ENCODE measurements at places on chromosomes 7 and 10. TPM values are rescaled to one million over a fixed set of nuclear protein-coding genes. Genes with fewer than 3 reads are reported as not detected.

- H3K4me1 ChIP-seq, result no peaks in the 10 kb centered on the region
- no peak overlapping the region for H3K27ac ChIP-seq
- no peak overlapping the region for H3K4me3 ChIP-seq
- DNase-seq, result no peak
- H3K36me3 ChIP-seq, result no peaks in the 10 kb centered on the region
- no peaks in the 10 kb centered on the region for H3K27me3 ChIP-seq
These were observed 3.3 kb upstream of the PDE1C start for GRCh38 chr7:32073533-32073932.

GRCh38 chr10:1605999-1606940, 131.1 kb downstream of the ADARB2 start:
- no peak for DNase-seq
- no peaks in the 10 kb centered on the region for H3K36me3 ChIP-seq
- H3K4me3 ChIP-seq, result no peak overlapping the region
- H3K27me3 ChIP-seq, result no peaks in the 10 kb centered on the region

GRCh38 chr7:22240904-22241571, 115.9 kb downstream of the RAPGEF5 start:
- no peaks in the 10 kb centered on the region for H3K4me1 ChIP-seq
- H3K27me3 ChIP-seq, result no peaks in the 10 kb centered on the region
- H3K27ac ChIP-seq, result no peak overlapping the region
- H3K4me3 ChIP-seq, result no peak overlapping the region

DNA sequence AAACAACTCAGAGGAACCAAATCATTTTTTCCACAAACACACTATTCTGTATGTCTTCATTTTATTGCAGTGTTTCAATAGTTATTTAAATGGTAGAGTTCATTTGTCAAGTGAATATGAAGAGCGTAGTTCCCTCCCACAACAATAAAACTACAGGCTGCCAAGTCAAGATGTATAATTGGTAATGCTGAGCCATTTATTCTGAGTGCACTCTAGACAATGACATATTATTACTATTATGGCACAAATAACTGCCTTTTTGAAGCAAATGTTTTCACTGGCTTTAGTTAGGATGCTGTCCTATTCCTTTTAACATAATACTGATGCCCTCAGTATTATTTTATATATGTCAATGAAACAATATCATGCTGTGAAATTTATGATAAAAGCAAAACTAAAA, 102.7 kb upstream of the PCDH15 start:
- H3K27me3 ChIP-seq, result no peaks in the 10 kb centered on the region
- H3K27ac ChIP-seq, result no peak overlapping the region
- no peak overlapping the region for H3K4me3 ChIP-seq
- DNase-seq, result no peak
- no peaks in the 10 kb centered on the region for H3K4me1 ChIP-seq

- H3K27me3 ChIP-seq, result no peaks in the 10 kb centered on the region
- DNase-seq, result no peak
- H3K27ac ChIP-seq, result peak overlapping the region; percentile 99
- H3K4me1 ChIP-seq, result no peaks in the 10 kb centered on the region
These were observed 426 bp downstream of the SYPL1 start for GRCh38 chr7:106111655-106112117.

GRCh38 chr10:125206623-125207022, 46.3 kb upstream of the CTBP2 start:
- H3K27ac ChIP-seq, result no peak overlapping the region
- no peaks in the 10 kb centered on the region for H3K27me3 ChIP-seq
- DNase-seq, result no peak
- H3K4me3 ChIP-seq, result no peak overlapping the region
- H3K36me3 ChIP-seq, result no peaks in the 10 kb centered on the region
- no peaks in the 10 kb centered on the region for H3K4me1 ChIP-seq

DNA sequence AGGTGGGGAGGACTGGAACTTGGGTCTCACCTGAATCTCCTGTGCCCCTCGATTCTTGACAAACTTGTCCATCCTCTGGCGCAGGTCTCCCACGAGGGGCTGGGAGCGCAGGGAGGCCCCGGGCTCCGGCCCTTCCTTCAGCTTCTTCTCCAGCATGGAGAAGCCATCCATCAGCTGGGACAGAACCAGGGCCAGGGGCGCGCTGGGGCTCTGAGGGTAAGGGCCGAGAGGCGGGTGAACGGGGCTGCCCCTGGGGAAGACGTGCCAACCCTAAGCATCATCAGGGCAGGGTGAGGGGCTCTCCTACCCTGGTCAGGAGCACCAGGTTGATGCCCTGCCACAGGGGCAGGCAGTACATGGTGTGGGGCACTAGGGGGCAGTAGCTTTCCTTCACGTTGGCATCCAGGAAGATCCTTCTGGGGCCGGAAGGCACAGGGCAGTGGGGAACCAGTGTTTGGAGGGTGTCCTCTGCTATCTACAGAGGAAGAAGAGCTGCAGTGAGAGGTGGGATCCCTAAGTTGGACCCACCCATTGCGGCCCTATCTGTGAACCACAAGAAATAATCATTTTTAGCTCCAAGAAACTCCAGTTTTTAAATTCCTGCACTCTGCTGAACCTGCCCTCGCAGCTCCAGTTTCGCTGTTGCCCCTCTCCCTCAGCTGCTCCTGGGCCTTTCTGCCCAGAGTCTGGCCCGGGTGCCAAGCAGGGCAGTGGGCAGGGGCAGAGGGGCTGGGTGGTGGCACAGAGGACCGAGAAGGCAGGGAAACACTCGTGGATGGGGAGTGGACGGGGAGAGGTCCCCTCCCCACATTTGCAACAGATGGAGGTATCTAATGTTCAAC, 10.8 kb upstream of the PYROXD2 start:
- DNase-seq, result no peak
- no peak overlapping the region for H3K4me3 ChIP-seq
- H3K4me1 ChIP-seq, result no peaks in the 10 kb centered on the region

DNA sequence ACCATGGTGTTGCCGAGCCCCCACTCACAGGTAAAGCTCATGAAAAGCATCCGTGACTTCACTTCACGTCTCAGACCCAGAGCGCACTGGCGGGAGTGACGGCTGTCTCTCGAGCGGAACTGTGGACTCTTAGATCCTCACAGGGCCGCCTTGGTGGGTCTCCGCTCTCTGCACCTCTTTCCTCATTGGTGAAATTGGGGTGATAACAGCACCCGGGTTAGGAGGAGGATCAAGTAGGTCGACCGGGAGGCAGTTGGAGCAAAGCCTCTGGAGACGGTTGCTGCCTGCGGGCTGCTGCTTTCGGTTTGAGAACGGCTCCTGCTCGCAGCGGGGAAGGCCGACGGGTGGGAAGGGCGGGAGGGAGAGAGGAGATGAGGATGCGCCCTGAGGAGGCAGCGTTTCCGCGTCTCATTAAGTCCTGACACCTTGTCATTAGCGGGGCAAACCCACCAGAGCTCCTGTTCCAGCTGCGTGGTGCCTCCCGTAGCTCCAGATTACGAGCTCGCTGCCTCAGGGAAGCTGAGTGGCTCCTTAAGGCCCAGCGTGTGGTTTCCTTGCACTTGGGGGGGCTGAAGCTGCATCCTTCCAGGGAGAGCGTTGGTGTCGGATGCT, 51.9 kb upstream of the CFAP46 start:
- H3K27ac ChIP-seq, result no peak overlapping the region
- no peaks in the 10 kb centered on the region for H3K4me1 ChIP-seq
- peak overlapping the region; percentile 28 for H3K4me3 ChIP-seq
- DNase-seq, result no peak
- H3K36me3 ChIP-seq, result no peaks in the 10 kb centered on the region

DNA sequence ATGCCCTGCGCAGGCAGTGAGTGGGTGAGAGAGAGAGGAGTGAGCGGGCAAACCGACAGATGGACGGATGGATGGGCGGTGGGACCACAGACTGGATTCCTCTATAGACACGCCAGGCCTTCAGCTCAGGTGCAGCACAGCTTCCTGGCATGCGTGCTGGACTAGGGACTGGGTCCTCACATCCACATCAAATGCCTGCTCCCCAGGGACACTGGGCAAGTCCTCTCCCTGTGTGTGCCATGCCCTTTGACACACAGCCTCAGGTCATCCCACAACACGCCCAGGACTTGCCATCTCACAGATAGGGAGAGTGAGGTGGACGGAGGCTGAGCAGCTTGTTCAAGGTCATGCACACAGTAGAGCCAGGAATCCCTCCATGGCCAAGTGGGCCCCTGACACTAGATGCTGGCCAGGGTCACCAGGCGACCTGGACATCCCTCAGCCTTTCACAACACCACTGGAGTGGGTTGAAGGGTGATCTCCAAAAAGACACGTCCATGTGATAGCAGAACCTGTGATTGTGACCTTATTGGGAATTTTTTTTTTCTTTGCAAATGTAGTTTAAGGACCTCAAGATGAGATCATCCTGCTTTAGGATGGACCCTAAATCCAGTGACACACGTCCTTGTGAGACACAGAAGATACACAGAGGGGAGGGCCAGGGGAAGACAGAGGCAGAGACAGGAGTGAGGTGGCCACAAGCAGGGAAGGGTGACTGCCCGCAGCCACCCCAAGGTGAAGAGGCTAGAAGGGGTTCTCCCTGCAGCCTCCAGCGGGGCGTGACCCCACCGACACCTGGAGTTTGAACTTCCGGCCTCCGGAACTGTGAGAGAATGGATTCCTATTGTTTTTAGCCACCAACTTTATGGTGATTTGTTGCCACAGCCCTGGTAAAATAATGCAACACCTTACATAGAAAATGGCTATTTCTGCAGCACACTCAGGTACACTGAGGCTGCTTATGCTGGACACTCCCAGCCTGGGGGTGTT, 155.0 kb upstream of the CHST15 start:
- no peak for DNase-seq
- no peak overlapping the region for H3K27ac ChIP-seq
- H3K36me3 ChIP-seq, result no peaks in the 10 kb centered on the region
- H3K4me3 ChIP-seq, result no peak overlapping the region
- no peaks in the 10 kb centered on the region for H3K4me1 ChIP-seq

DNA sequence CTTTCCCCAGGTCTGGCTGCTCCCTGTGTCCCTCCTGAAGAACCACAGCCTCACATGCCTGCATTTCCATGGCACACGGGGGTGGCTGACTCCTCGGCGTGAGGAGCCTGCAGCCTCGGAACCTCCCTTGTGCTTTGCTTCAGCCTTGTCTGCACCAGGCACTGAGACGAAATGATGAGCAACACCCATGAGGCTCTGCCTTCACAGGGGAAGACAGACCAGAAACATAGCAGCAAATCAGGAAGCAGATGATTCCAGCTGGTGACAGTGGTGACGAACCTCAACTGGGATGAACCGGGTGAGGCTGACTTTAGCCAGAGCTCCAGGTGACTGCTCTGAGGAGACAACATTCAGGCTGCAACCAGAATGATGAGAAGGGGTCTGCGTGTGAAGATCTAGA, 84.5 kb upstream of the SMNDC1 start:
- no peak overlapping the region for H3K4me3 ChIP-seq
- DNase-seq, result no peak
- no peak overlapping the region for H3K27ac ChIP-seq
- H3K36me3 ChIP-seq, result no peaks in the 10 kb centered on the region
- H3K4me1 ChIP-seq, result peaks cover 10% of the 10 kb centered on the region
- no peaks in the 10 kb centered on the region for H3K27me3 ChIP-seq

LRRC72 gene
- total RNA-seq, result not detected

TRPV5 gene
- total RNA-seq, result not detected

MMRN2 gene
- total RNA-seq, result 45.0 TPM

GNG11 gene
- 75.9 TPM for total RNA-seq

TBC1D12 gene
- 7.2 TPM for total RNA-seq

RET gene
- 0.26 TPM for total RNA-seq

SFRP4 gene
- 64.4 TPM for total RNA-seq
